ENCODE measurements at places on chromosomes 1 and 21. TPM values are rescaled to one million over a fixed set of nuclear protein-coding genes. Genes with fewer than 3 reads are reported as not detected.

- DNase-seq: no peak
Observed at GRCh38 chr1:14265495-14265894, 333.0 kb upstream of the KAZN start.

IPP gene
- 9.0 TPM for total RNA-seq

- no peak for DNase-seq
Observed at GRCh38 chr1:50289495-50289894, 133.7 kb downstream of the DMRTA2 start.

DNA sequence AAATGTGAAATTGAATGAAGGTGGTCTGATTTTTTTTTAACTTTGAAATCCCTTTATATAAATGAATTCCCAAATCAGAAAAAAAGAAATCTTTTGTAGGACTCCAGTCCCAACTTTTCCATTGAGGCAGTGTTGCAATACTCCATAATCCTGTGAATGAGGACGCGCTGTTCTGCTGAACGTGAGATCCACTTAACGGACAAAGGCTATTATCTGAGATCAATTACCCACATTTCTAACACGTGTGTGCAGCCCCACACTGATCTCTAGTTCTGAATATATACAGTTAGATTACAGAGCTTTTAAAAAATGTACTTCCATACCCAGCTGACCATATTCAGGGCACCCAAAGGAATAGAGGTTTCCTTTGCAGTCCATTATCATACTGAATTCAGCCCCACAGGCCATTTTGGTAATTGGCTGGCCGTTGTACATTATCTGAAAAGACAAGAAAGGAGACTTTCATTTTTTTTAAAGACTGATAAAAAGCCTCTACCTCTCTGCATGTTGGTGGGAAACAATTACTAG, 19.0 kb downstream of the RCC2 start:
- DNase-seq: no peak

- no peak for DNase-seq
Observed at GRCh38 chr21:27202301-27202700, 235.4 kb upstream of the ADAMTS5 start.

GRCh38 chr1:42165511-42166210, 1.1 kb upstream of the GUCA2A start:
- peak; percentile 49 for DNase-seq

TAS1R1 gene
- not detected for total RNA-seq

ACTL8 gene
- total RNA-seq: not detected

FCGR3B gene
- total RNA-seq: 0.85 TPM

MAST2 gene
- total RNA-seq: 26.9 TPM

GRCh38 chr1:181485287-181486097, 2.2 kb downstream of the CACNA1E start:
- DNase-seq: no peak

DLGAP3 gene
- 0.18 TPM for total RNA-seq

DNA sequence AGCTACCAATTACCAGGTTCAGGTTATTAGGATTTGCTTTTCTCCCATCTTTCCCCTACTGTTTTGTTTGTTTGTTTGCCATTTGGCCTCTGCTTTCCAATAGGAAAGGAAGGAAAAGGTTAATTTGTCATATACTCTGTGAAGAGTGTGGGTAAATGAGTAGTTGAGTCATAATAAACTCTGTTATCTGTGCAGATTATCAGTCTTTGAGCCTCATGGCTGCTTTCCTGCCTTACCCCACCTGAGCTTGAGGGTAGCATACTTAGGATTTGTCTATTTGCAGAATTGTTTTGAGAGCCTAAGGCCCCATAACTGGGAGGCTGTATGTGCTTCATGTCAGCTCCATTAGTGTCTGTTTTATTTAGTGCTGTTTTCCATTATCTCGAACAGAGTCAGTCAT, 32.9 kb upstream of the SNX27 start:
- DNase-seq: no peak

SLAMF6 gene
- total RNA-seq: 1.6 TPM

SPRR5 gene
- total RNA-seq: not detected

NHLH1 gene
- total RNA-seq: not detected

- no peak for DNase-seq
Observed at GRCh38 chr1:161905269-161905884, 118.3 kb downstream of the OLFML2B start.

MMP23B gene
- 7.8 TPM for total RNA-seq

- no peak for DNase-seq
Observed at GRCh38 chr21:16974060-16974459, 538.8 kb upstream of the CXADR start.

DNA sequence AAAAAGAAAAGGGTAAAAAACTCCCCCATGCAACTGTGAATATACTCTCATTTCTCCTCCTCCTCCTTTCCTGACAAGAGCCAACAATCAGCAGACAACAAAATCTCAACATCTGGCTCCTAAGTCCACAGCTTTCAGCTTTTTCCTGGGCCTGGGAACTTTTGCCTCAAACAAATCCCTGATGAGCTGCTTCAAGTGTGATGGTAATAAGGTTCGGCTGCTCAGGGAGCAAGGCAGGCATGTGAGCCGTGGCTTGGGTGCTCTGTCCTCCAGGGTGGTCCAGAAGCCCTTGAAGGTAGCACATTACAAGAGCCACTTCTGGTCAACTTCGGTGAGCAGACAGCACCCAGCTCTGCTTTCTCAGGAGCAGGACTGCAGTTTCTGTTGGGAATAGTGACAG, 46.3 kb downstream of the ITPKB start:
- DNase-seq: no peak

DNA sequence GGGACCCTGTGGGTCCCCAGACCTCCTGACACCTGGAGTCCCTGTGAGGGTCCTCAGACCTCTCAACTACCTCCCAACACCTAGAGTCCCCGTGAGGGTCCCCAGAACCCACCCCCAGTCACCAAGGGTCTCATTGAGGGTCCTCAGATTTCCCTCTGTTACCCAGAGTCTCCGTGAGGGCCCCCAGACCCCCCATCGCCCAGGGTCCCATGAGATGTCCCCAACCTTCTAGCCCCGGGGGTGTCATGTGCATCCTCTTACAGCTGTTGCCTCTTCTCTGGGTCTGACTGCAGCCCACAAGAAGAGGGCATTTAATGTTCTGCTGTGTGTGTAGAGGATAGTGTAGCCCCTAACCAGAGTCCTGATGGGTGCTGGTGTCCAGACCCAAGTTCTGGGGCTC, 2.0 kb upstream of the GJC2 start:
- peak; percentile 9 for DNase-seq

ACTA1 gene
- total RNA-seq: 0.23 TPM

DNA sequence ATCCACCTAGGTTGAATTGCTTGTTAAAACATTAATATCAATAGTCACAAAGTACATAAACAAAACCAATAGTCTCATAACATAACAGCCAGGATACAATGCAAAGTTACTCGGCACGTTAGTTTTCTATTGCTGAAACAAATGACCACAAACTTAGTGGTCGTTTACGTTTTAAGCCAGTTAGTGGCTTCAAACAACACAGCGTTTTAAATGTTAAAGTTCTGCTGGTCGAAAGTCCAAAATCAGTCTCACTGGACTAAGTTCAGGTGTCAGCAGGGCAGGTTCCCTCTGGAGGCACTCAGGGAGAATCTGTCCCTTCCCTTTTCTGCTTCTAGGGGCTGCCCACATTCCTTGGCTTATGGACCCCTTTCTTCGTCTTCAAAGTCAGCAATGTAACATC, 35.6 kb upstream of the ATP1A1 start:
- no peak for DNase-seq

DNA sequence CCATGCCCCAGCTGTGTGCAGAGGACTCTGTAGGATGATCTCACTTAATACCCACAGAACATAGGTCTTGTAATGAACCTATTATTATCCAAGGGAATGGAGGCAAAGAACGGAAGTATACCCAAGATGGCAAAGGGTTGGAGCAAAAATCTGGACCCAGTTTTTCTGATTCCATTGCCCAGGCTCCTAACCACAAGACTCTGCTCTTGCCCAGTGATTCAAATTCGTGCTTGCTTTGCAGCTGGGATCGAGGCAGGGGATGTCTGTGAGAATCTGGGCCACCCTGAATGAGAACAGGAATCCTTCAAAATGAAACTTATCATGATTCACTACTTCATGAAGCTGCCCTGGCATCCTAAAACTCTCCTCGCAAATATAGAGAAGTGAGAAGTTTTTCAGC, 97.5 kb upstream of the KCNJ6 start:
- no peak for DNase-seq

DNA sequence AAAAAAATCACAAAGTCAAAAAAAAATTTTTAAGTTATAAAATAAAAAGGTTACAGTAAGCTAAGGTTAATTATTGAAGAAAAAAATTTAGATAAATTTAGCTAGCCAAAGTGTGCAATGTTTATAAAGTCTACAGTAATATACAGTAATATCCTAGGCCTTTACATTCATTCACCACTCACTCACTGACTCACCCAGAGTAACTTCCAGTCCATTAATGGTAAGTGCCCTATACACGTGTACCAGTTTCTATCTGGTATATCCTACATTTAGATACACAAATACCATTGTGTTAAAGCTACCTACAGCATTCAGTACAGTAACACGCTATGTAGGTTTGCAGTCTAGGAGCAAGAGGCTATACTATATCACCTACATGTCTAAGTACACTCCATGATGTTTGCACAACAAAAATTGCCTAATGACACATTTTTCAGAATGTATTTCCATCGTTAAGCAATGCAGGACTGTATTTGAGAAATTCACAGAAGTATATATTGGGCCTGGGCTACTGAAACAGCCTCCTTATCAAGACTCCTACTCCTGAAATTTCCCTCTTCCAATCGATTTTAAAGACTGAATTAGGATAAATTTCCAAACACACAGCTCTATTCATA, 155.1 kb downstream of the COP1 start:
- DNase-seq: no peak

NTNG1 gene
- total RNA-seq: 0.80 TPM

GRCh38 chr1:206714331-206715058, 29.8 kb downstream of the MAPKAPK2 start:
- DNase-seq: peak; percentile 87

- peak; percentile 72 for DNase-seq
Observed at GRCh38 chr1:9784508-9785133, 39.1 kb downstream of the CLSTN1 start.

GRCh38 chr1:4585216-4585615, 69.2 kb upstream of the AJAP1 start:
- no peak for DNase-seq

- DNase-seq: no peak
Observed at GRCh38 chr1:192343344-192343743, 26.6 kb downstream of the RGS21 start.

- no peak for DNase-seq
Observed at GRCh38 chr1:62358665-62359373, 39.6 kb upstream of the KANK4 start.

GRCh38 chr1:93219443-93219842, 38.9 kb downstream of the CCDC18 start:
- no peak for DNase-seq

- DNase-seq: no peak
Observed at GRCh38 chr1:91731815-91732214, 154.1 kb downstream of the TGFBR3 start.

PKNOX1 gene
- 11.1 TPM for total RNA-seq

SERTAD4 gene
- 0.69 TPM for total RNA-seq

GRCh38 chr1:175268720-175269119, 76.1 kb upstream of the KIAA0040 start:
- DNase-seq: no peak

DNA sequence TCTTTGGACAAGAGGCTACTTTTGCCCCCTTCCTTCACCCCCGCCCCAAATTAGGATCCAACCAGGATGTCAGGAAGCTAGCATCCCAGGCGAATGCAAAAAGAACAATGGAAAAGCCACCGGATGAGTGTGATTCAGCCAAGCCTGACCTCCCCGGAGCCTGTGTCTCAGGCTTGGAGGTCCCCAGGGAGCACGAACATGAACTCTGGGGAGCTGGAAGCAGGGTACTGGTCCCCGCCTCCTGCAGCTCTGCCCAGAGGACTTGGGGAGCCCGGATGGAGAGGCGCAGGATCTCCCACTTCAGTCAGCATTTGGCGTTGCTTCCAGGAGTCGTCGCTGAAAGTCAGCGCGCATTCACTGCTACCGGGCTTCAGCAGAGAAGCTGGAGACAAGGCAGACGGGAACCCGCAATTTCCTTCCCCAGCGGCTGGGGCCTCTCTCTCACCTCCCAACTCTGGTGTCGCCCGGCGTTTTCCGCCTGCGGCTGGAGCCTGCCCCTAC, 1.8 kb upstream of the TBX15 start:
- no peak for DNase-seq

TTC22 gene
- 2.3 TPM for total RNA-seq

GRCh38 chr1:33316601-33317000, 4.3 kb downstream of the A3GALT2 start:
- DNase-seq: no peak

DNA sequence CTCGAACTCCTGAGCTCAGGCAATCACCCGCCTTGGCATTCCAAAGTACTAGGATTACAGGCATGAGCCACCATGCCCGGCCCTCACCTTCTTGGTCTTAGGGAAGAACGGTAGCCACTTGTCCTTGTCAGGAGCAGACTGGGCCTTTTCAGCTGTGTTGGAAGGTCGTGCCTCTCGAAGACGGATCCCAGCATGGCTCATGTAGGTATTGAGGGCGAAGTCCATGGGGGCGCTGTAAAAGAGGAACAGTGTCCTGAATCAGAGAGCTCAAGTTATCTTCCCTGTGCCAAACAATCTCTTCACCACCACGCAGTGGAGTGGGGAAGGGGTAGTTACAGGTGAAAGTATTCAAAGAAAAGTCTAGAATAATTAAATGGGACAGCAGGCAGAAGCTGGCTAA, 35.9 kb downstream of the LRRC71 start:
- DNase-seq: no peak

DNA sequence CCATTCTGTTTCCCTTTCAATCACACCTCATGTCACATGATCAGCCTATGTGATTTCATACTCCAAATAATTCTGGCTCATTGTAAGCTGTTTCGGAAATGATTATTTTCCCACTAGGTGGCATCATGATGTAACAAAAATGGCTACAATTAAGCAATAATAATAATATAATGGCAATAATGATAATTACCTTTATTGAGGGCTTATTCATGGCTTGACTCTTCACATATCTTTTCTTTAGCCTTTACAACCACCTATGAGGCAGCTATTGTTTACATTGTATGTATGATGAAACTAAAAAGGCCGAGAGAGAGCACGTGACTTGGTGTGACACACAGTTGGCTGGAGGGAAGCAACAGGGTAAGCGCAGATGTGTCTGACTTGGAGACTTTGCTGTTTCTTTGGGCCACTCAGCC, 12.5 kb upstream of the KPRP start:
- no peak for DNase-seq
